Peyer's patch (tissue), 4 donors: ENCODE measurements at places on chromosomes 16 and 17. TPM values are rescaled to one million over a fixed set of nuclear protein-coding genes. Genes with fewer than 3 reads are reported as not detected.

STRADA gene
- 14.2 TPM for total RNA-seq

RNF222 gene
- total RNA-seq, result not detected

OVCA2 gene
- total RNA-seq, result 41.7 TPM

ZNF668 gene
- total RNA-seq, result 9.7 TPM

KRTAP4-6 gene
- not detected for total RNA-seq

WNT9B gene
- total RNA-seq, result not detected

GRCh38 chr17:17789828-17790636, 46.8 kb downstream of the SREBF1 start:
- DNase-seq, result no peak
- H3K27me3 ChIP-seq, result no peaks in the 10 kb centered on the region
- H3K27ac ChIP-seq, result no peak overlapping the region
- no peak overlapping the region for H3K4me3 ChIP-seq

- no peak for DNase-seq
- no peaks in the 10 kb centered on the region for H3K36me3 ChIP-seq
- no peak overlapping the region for H3K4me3 ChIP-seq
- H3K27ac ChIP-seq, result no peak overlapping the region
Observed at GRCh38 chr17:66953630-66954020, 10.9 kb upstream of the CACNG4 start.

- no peak overlapping the region for H3K4me3 ChIP-seq
- H3K4me1 ChIP-seq, result peaks cover 4% of the 10 kb centered on the region
- no peaks in the 10 kb centered on the region for H3K27me3 ChIP-seq
- H3K36me3 ChIP-seq, result no peaks in the 10 kb centered on the region
Observed at GRCh38 chr17:14310605-14311004, 9.7 kb downstream of the HS3ST3B1 start.

DNA sequence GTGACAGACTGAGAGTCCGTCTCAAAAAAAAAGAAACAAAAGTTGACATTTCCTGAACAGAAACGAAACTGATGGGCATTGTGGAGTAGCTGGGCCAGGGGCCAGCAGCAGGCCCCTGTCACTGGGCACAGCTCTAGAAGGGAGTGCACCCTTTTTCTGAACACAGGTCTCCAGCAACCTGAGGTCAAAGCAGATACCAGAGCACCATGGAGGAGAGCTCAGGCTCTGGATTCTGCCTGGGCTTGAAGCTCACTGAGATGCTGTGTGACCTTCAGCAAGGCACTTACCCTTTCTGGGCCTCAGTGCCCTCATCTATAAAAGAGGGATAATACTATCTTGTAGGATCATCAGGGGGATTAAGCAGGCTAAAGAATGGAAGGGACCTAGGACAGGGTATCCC, 5.0 kb downstream of the SBK1 start:
- H3K4me3 ChIP-seq, result no peak overlapping the region
- H3K36me3 ChIP-seq, result no peaks in the 10 kb centered on the region
- no peak overlapping the region for H3K27ac ChIP-seq
- DNase-seq, result no peak
- peaks cover 5% of the 10 kb centered on the region for H3K27me3 ChIP-seq

- H3K4me3 ChIP-seq, result no peak overlapping the region
- no peak for DNase-seq
Observed at GRCh38 chr17:69743091-69743490, 328.6 kb downstream of the MAP2K6 start.

DNA sequence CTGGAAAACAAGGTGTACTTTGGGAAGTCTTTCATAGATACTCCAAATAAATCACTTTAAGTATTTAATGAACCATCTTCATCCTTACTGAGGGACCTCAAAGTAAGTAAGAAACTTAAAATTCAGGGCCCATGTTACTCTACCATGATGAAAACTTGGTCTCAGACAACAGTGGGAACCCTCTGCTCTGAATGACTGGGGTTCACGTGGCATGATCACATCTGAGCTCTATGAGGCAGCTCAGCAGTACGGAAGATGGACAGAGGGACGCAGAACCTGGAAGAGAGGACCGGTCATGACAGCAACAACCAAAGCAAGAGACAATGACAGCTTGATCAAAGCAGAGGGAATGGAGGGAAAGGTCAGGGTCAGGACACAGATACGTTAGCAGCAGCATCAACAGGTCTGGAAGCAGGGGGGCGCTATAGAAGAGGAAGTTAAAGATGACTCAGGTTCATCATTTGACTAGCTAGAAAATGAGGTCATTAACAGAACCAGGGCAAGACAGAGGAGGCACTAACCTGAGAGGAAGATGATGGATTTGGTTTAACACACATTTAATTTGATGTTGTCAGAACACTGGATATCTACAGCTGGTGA, 9.5 kb downstream of the XPO6 start:
- no peak for DNase-seq
- no peaks in the 10 kb centered on the region for H3K4me1 ChIP-seq
- no peaks in the 10 kb centered on the region for H3K27me3 ChIP-seq
- H3K4me3 ChIP-seq, result no peak overlapping the region

- H3K36me3 ChIP-seq, result no peaks in the 10 kb centered on the region
- no peak overlapping the region for H3K27ac ChIP-seq
- DNase-seq, result no peak
- H3K4me1 ChIP-seq, result no peaks in the 10 kb centered on the region
- no peaks in the 10 kb centered on the region for H3K27me3 ChIP-seq
Observed at GRCh38 chr17:33982909-33983308, 272.2 kb upstream of the CCL2 start.

DNA sequence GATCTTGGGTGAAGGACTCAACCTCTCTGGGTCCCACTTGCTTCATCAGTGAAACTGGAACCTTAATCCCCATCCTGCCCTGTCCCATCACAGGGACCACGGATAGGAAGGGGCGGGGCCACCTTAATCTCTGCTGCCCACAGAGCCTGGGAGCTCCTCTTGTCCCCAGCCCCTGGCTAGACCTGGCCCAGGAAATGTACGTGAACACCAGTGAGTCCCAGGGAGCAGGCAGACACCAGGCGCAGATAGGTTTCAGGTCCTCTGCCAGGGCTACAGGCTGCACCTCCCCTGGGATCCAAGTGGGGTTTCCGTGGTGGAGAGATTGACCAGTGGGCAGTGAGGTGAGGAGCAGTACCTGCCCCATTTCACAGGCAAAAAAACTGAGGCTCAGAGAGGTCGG, 21.0 kb downstream of the RAB11FIP4 start:
- DNase-seq, result no peak
- no peaks in the 10 kb centered on the region for H3K4me1 ChIP-seq
- H3K27ac ChIP-seq, result no peak overlapping the region
- H3K27me3 ChIP-seq, result no peaks in the 10 kb centered on the region

DNA sequence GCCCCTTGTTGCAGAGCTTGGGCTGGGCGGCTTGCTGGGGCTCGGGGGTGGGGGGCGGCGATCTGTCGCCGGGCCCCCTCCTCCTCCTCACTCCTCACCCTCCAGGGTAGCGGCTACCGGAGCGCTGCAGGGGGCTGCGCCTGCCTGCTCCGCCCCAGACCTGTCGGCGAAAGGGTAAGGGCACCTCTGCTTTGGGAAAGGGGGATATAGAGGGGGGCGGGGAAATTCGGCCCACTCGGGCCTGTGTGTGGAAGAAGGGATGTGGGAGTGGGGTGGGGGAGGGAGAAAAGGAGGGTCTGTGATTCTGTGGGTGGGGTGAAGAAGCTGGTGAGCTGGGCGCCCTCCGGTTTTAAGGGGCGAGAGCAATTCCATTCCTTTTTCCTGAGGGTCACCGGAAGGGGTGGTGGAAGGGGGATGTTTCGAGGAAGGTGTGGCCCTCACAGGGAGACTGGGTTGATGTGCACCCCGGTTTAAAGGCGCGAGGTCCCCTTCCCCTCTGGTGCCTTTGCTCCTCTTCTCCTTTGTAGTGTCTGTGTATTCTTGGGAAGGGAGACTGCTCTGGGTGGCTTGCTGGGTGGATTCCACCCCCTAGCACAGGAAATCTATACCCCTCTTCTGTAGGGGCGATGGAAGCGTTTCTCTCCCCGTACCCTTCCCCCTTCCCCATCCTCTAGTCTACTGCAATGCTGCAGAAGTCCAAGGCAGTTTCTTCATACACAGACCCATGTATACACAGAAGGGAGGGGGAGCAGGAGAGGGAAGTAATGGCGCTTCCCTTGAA, 878 bp downstream of the TAOK1 start:
- no peaks in the 10 kb centered on the region for H3K36me3 ChIP-seq
- H3K27me3 ChIP-seq, result no peaks in the 10 kb centered on the region
- peak overlapping the region; percentile 95 for H3K4me3 ChIP-seq
- peak overlapping the region; percentile 99 for H3K27ac ChIP-seq
- H3K4me1 ChIP-seq, result peaks cover 17% of the 10 kb centered on the region
- peak; percentile 20 for DNase-seq

GRCh38 chr16:58025351-58026138, at the start of gene MMP15:
Gene MMP15 (plus strand): TSS chr16:58025754. CDS start chr16:58026351, 597 bp downstream.
- peak within 1 kb of the TSS; percentile 77 for H3K4me3 ChIP-seq
- H3K36me3 ChIP-seq, result no peaks in the 10 kb centered on the region
- no peaks in the 10 kb centered on the region for H3K27me3 ChIP-seq

DNA sequence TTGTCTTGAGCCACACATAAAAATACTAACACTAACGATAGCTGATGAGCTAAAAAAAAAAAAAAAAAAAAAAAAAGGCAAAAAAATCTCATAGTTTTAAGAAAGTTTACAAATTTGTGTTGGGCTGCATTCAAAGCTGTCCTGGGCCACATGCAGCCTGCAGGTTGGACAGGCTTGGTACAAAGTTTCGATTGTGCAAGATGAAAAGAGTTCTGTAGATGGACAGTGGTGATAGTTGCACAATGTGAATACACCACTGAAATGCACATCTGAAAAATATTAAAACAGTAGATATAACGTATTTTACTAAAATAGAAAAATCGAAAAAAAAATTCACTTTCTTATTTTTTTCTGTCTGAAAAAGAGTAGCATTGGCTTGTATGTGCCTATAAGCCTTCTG, 42.9 kb downstream of the AMFR start:
- no peaks in the 10 kb centered on the region for H3K27me3 ChIP-seq
- no peak overlapping the region for H3K27ac ChIP-seq
- no peaks in the 10 kb centered on the region for H3K4me1 ChIP-seq
- no peak for DNase-seq
- H3K4me3 ChIP-seq, result no peak overlapping the region

- no peaks in the 10 kb centered on the region for H3K4me1 ChIP-seq
- H3K4me3 ChIP-seq, result no peak overlapping the region
- H3K36me3 ChIP-seq, result no peaks in the 10 kb centered on the region
- no peak for DNase-seq
- H3K27me3 ChIP-seq, result no peaks in the 10 kb centered on the region
Observed at GRCh38 chr16:54974367-54974766, 43.7 kb downstream of the IRX5 start.

GRCh38 chr17:330993-331701, 21.5 kb downstream of the RPH3AL start:
- H3K4me3 ChIP-seq, result no peak overlapping the region
- peaks cover 2% of the 10 kb centered on the region for H3K4me1 ChIP-seq
- no peaks in the 10 kb centered on the region for H3K36me3 ChIP-seq
- peak overlapping the region; percentile 31 for H3K27ac ChIP-seq
- no peaks in the 10 kb centered on the region for H3K27me3 ChIP-seq

- H3K4me1 ChIP-seq, result no peaks in the 10 kb centered on the region
- H3K27me3 ChIP-seq, result no peaks in the 10 kb centered on the region
- DNase-seq, result no peak
- H3K36me3 ChIP-seq, result no peaks in the 10 kb centered on the region
- no peak overlapping the region for H3K4me3 ChIP-seq
Observed at GRCh38 chr16:57977418-57978069, 6.6 kb upstream of the CNGB1 start.

GRCh38 chr17:8382880-8383142, 182 bp downstream of the RPL26 start:
- H3K4me1 ChIP-seq, result no peaks in the 10 kb centered on the region
- no peaks in the 10 kb centered on the region for H3K36me3 ChIP-seq
- H3K27ac ChIP-seq, result peak overlapping the region; percentile 95
- no peaks in the 10 kb centered on the region for H3K27me3 ChIP-seq
- no peak for DNase-seq

DNA sequence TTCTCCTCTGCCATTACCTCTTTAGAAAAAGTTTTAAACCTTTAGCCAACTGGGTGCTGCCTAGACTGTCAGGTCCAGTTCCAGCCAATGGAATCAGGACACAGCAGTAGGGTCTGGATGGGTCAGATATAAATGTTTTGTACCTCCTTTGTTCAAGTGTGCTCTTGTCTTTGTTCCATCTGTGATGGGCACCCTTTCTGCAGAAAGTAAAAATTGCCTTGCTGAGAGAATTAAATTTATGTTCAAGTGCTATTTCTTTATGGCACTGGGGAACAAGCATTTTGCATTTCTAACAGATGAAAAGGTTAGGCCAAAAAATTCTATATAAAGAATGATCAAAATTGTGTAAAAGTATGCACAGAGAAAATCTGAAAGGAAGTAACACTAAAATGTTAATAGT, 5.2 kb upstream of the HP start:
- no peaks in the 10 kb centered on the region for H3K27me3 ChIP-seq
- H3K4me1 ChIP-seq, result no peaks in the 10 kb centered on the region
- no peak overlapping the region for H3K4me3 ChIP-seq
- no peak overlapping the region for H3K27ac ChIP-seq
- H3K36me3 ChIP-seq, result no peaks in the 10 kb centered on the region
- DNase-seq, result no peak

GRCh38 chr17:28334666-28335200, 539 bp downstream of the IFT20 start:
- no peaks in the 10 kb centered on the region for H3K36me3 ChIP-seq
- DNase-seq, result no peak
- peaks cover 12% of the 10 kb centered on the region for H3K4me1 ChIP-seq
- H3K27me3 ChIP-seq, result no peaks in the 10 kb centered on the region
- H3K27ac ChIP-seq, result peak overlapping the region; percentile 91
- H3K4me3 ChIP-seq, result peak overlapping the region; percentile 80

DNA sequence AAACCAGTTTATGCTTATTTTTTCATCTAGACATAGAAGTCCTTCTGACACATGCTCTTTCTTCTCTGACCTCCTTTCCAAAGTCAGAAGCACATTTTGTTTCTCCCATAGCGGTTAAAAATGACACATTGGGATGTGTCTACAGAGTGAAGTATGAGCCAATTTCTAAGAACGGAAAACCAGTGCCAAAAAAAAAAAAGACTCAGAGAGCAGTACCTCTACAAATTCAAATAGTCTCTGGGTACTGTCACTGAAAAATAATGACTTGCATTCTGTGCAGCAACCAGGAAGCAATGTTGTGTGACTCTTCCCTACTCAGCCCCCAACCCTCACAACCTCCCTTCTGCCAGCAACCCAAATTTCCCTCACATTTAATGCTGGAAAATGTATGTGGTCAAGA, 145.5 kb upstream of the PMFBP1 start:
- H3K4me1 ChIP-seq, result no peaks in the 10 kb centered on the region
- H3K27ac ChIP-seq, result no peak overlapping the region
- H3K36me3 ChIP-seq, result no peaks in the 10 kb centered on the region
- no peak overlapping the region for H3K4me3 ChIP-seq
- H3K27me3 ChIP-seq, result no peaks in the 10 kb centered on the region

- no peaks in the 10 kb centered on the region for H3K36me3 ChIP-seq
- H3K4me1 ChIP-seq, result no peaks in the 10 kb centered on the region
- no peak overlapping the region for H3K4me3 ChIP-seq
Observed at GRCh38 chr17:29911641-29912177, 18.3 kb downstream of the SSH2 start.
